ENCODE measurements at places on chromosomes 12 and 14.

- DNase-seq: no peak
These were observed 162.4 kb downstream of the C12orf75 start for GRCh38 chr12:105492591-105493545.

DNA sequence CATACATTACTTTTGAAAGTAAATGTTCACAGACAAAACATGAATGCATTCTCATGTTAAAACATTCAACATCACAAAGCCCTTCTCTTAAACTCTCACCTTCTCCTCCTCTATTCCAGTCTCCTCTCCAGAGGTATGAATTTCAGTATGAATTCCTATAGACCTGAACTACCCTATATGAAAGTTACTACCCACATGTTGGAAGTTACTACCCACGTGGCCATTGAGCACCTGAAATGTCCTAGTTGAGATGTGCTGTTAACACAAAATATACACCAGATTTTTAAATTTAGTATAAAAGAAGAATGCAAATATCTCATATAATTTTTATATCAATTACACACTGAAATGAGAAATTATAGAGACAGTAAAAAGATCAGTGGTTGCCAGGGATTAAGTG is 60.2 kb downstream of the PAX9 start:
- no peak for DNase-seq

DNA sequence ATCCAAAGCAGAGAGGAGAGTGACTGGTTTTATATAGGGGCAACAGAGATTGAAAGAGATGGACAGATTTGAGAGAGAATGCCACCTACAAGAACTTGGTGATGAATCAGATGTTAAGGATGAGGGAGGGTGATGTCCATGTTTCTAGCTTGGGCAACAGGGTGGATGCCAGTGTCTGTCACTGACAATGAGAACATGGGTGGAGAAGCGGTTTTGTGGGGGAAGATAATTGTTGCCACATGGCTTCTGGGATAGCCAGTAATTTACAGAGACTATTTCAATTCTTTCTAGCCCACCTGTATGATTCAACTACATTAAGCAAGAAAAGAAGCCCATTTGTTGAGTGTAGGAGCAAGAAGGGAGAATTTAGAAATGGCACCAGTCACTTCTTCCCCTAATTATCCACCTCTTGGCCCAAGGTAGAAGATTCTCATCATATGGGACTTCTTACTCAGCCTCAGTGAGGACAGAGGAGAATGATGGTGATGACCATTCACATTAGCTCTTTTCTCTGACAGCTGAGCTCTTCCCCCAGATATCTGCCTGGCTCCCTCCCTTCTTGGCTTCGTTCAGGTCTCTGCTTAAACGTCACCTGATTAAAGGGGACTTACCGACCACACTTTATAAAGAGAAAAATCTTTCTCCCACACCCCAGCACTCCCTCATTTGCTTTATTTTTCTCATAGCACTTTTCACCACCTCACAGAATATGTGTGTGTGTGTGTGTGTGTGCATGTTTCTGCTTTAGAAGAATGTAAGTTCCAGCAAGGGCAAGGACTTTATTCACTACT is 117.8 kb downstream of the DUSP6 start:
- DNase-seq: no peak

DNA sequence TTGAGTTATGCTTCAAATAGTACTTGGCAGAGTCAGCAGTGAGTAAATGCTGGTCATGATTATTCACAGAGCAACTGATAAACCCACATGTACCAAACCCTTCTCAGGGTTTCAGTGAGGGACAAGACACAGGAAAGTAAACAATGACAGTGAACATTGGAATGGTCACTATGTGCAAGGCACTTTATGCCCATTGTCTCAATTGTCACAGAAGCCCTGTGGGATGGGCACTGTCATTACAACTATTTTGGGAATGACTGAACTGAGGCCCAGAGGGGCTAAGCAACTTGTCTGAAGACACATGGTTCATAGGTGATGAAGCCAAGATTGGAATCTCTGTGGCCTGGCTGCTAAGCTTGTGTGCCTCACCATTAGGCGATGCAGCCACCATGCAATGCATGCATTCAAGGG is 238.5 kb downstream of the RBM19 start:
- no peak for DNase-seq

DNA sequence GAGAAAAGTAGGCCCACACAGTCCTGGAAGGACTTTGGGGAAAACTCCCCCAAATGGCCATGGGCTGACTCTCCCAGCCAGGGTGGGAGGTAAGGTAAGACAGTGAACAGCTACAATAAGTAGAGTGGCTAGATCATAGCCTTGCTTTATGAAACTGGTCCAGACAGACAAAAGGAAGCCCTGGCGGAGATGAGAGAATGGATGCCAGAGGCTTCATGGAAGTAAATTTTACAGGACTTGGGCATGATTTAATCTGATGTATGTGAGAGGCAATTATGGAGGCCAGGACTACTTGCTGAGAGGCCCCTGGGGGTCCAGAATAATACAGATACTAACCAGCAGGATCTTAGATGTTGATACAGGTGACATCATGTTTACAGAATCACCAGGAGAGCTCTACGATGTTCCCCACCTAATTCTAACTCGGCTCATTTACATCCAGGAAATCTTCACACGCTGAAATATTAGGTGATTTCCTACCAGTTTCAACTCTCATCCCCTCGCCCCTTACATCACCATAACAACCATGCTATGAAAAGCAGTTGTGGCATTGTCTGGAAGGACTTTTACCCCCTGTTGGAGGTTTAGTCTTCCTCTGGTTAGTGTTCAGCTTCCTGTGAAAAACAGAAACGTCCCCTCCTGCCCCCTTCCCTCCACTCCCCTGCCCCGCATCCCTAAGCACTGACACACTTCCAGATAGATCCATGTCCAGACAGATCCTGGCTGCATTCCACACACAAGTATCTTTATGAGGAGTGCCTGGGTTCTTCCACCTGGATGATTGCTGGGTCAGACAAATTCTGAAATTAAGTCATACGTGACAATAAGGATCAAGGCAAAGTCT is 39.5 kb upstream of the NT5DC3 start:
- DNase-seq: no peak

DNA sequence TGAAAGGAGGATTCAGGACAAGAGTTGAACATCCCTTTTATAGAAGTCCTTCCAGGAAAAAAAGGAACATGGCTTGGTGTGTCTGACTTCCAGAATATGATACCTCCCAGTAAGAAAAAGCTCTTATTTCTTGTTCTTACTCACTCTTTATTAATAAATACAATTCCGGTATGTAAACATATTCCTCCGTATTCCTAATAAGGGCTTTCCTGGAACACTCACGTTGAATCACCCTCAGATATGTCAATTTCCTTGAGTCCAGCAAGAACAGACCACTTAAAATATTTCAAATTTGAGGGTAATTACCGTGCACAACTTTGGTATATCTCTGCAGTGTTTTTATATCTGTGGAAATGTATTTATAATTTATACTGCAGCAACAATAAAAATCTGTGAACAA is 385.6 kb downstream of the SYT1 start:
- no peak for DNase-seq

- no peak for DNase-seq
These were observed 794.8 kb upstream of the SEL1L start for GRCh38 chr14:82328442-82328841.

DNA sequence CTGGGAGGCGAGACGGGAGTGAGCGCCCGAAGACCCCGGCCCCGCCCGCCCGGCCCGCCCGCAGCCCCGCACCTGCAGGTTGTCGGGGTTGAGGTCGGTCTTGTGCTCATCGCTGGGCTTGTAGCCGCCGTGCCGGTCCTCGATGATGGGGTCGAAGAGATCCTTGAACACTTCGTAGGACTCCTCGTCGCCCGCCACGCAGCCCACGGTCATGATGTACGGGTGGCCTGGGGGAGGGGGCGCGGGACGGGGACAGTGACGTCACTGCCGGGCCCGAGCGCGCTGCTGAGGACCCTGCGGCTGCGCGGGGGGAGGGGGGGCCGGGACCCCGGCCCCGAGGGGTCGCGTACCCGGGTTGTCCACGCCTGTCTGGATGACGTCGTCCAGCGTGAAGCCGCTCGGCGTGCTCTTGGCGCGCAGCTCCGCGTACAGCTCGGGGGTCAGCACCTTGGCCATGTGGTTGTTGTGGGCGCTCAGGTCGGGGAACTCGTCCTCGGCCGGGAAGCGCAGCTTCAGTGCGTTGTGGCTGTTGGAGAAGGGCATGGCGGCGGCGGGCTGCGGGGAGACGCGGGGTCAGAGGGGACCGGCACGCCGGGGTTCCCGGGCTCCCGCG is 573 bp downstream of the CKB start:
- DNase-seq: no peak

DNA sequence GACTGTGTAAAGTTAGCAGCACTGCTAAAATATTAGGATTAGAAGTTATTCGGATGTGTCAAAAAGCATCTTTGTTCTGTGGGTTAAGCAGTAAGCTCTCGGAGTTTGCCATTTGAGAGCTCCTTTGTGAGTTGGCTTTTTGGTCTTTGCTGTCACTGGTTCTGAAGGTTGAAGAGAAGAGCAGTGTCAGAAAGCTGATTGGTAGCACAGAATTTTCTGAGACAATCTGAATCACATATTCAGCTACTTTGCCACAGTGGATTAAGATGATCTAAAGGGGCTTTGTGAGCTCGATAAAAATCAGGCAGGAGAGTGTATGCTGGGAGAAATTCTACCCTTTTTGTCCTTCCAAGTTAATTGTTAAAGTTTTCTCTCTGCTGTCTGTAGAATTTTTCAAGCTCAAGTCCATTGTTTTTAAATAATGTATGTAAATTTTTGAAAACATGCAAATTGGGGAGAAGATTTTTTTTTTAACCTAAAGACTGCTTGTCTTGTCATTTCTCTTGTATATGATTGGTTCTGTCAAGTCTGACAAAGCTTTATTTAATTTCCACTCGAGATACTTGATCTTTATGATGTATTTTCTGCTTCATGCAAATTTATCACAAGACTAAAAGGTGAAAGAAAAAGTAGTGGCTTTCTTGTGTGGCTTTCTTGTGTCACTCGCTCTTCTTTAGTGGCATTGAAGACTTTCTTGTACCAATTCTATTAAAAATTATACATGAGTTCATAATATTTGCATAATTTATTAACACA is 307.3 kb downstream of the EGLN3 start:
- DNase-seq: no peak
